ENCODE measurements at places on chromosomes 5 and 9. TPM values are rescaled to one million over a fixed set of nuclear protein-coding genes. Genes with fewer than 3 reads are reported as not detected.
A peak's percentile ranks its signal among the peaks of the same experiment; 100 is the strongest.

- no peak for DNase-seq
Measured at GRCh38 chr5:113187906-113188305, 211.3 kb downstream of the DCP2 start.

GRCh38 chr9:75169623-75170022 is 81.3 kb downstream of the OSTF1 start:
- DNase-seq = no peak

GRCh38 chr9:124818431-124819281 is 34.6 kb upstream of the WDR38 start:
- no peak for DNase-seq

GRCh38 chr5:55300890-55301289 is 6.6 kb downstream of the DHX29 start:
- no peak for DNase-seq

- DNase-seq = no peak
Measured at GRCh38 chr9:15824310-15824709, 271.5 kb downstream of the CCDC171 start.

DNA sequence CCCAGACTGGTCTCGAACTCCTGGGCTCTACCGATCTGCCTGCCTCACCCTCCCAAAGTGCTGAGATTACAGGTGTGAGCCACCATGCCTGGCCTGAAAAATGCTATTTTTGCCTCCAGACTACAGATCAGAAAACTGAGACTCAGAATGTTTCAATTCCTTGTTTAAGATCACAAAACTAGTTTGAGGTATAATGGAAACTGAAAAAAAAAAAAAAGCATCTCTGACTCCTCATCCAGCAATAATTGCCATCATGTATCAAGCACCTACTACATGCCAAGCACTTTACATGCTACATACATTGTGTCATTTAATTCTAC is 35.6 kb downstream of the PLAC8L1 start:
- no peak for DNase-seq

DNA sequence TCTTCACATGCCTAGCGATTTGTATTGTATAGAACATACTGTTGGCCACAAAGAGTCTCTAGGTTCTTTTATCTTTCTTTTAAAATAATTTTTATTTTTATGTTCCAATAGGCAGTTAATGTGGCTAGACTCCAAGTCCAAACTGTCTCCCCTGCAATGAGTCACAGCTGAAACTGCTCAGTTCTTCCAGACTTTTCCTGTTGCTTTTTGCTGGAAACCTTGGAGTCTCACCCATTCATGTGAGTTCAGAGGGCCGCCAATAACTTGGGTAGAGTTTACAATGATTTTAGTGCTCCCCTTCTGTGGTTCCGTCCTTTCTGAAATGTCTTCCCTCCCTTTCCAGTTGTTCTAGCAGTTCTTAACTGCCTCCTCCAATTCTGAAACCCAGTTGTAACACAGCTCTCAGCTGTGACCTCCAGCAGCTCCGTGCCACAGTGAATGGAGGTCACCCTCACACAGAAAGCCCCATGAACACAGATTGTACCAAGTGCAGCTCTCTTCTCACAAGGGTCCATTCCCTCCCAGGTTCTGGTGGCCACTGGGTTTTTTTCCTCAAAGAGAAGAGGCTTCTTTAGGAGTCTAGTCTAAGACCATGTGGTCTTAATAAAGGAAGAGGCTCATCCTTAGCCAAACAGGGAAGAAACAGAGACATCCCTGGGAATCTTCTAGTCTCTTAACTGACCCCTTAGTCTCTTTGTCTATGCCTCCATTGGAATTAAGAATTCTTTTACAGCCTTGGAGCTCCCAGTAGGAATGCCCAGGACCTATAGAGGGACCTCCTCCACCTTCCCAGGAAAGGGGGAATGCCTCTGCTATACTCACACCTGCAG is 198.5 kb downstream of the SPOCK1 start:
- no peak for DNase-seq

ARL14EPL gene
- total RNA-seq = not detected

DNA sequence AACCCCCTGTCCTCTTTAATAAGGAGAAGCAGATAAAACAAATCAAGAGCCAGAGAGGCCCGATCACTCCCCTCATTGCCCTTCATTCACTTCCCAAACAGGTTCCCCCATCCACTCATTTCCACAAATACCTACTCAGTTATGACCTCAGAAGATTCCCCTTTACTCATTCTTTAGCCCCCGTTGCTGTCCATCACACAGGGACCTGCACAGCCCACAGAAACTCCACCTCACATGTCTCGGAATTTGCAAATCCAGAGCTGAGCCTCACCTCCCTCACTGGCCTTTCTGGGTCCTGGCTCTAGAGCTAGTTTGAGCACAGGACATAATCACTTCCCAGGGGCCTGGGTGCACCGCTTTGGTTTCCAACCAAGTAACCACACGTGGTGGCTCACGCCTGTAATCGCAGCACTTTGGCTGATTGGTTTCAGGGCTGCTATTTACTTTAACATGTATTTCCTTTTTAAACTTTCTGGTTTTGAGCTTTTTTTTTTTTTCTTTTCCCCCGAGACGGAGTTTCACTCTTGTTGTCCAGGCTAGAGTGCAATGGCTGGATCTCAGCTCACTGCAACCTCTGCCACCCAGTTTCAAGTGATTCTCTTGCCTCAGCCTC is 17.8 kb downstream of the ATP6V0E1 start:
- no peak for DNase-seq

DNA sequence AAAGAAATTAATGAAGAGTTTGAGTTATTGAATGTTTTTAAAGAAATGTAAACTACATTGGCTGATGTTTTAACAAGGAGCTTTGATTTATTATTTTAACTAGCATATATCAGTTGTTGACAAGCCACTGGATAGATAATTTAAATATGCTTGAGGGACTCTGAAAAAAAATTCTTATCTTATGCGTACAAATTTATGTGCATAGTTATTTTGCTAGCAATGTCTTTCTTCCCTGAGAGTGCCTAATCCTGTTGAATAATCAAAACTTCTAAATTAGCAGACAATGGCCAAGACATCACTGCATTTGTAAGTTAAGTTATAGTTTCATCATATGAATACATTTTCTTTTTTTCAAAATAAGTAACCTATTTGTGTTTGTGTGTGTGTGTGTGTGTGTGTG is 342.3 kb downstream of the MED10 start:
- DNase-seq = no peak

GRCh38 chr5:2746561-2747032 is 4.9 kb downstream of the IRX2 start:
- DNase-seq = no peak

- no peak for DNase-seq
Measured at GRCh38 chr5:139575313-139575646, 14.1 kb downstream of the UBE2D2 start.

- no peak for DNase-seq
Measured at GRCh38 chr9:5712651-5713390, 83.9 kb downstream of the RIC1 start.

GRCh38 chr9:86126998-86127972 is 27.9 kb upstream of the GOLM1 start:
- DNase-seq = peak; percentile 78

GRCh38 chr5:172473427-172473826 is 19.1 kb upstream of the SH3PXD2B start:
- no peak for DNase-seq

DNA sequence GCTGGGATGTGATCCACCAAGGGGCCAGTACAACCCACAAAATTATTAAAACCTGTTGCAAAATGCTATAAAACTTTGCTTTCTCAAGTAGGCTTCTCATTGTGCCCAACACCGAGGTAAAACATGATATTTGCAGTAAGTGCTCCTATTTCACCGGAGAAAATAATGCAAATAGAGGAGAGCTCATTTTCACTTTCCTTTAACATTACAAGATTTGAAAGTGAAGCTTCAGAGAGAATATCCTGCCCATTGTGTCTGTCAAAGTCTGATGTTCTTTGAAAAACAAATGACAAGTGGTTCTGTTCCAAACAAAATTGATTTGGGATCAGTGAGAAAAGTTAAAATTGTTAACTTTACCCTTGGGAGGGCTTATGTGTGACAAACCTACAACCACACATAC is 287.1 kb downstream of the KCNN2 start:
- no peak for DNase-seq

- DNase-seq = no peak
Measured at GRCh38 chr5:76524868-76525267, 98.3 kb downstream of the F2RL2 start.

- no peak for DNase-seq
Measured at GRCh38 chr9:11595756-11596155, 983.0 kb upstream of the PTPRD start.

- DNase-seq = no peak
Measured at GRCh38 chr5:372556-372995, 51.1 kb downstream of the AHRR start.

- no peak for DNase-seq
Measured at GRCh38 chr5:91361790-91362189, 21.3 kb downstream of the ARRDC3 start.

DNA sequence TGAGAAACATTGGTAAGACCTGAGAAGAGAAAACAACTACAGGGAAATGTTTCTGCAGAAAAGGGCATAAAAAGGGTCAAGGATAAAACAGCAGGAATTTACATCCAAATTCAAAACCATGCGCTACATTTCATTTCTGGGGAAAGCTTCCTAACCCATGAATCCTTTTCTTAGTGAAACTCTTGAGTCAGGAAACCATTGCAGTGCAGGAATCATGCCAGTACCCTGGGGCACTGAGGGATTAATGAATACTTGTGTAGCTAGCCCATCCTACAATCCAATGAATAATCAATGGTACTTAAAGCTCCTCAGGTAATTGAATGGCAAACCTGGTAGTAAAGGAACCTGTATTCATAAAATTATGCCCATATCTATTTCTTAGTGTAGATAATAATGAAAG is 580.5 kb downstream of the TLE1 start:
- no peak for DNase-seq

DNA sequence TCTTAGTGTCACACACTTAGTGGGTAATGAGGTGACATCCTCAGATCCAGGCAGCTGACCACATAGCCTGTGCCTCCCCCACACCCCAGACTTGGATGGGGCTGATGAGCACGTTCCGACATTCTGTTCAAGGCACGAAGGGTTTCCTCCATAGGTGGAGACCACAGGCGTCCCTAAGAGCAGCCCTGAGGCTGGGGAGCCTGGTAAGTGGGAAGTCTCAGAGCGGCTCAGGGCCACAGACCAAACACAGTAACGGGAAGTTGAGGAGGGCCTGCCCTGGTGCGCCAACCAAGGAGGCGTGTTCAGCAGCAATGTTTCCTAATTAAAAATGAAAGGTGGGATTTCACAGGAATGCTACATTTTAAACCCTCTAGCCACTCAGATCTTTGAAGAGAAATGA is 102.3 kb upstream of the PHYKPL start:
- no peak for DNase-seq

DNA sequence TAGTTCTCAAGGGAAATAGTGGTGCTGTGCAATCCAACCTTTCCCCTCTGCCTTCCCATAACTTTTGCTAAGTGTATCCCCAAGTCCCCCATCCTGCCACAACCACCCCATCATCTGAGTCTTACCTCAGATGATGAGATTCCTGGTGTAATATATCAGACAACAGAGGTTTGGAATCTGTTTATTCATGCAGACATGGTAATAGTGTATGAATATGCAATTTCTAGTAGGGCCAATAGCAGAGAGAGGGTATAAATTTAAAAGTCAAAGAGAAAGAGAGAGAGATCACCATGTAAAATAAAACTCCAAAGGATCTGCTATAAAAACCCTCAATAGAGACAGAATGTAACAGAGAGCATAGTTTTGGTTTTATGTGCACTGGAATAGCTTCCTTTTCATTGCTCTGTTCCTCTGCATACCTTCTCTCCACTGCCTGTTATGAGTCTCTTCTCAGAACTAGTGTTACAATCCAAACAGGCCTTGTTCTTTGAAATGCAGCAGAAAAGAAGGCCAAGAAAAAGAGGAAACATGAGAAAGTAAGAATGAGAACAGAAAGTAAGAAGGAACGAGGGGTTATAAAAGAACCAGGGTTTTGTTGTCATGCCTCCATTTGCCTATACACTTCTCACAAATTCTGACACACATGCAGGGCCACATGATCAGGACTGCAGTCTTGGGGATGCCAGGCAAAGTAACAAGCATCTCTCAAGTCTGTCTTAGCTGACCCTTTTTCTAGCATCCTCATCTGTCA is 278.0 kb downstream of the CETN3 start:
- DNase-seq = no peak

GRCh38 chr5:55231029-55231918 is 2.1 kb downstream of the CCNO start:
- DNase-seq = no peak

- no peak for DNase-seq
Measured at GRCh38 chr9:129344641-129345495, 166.8 kb upstream of the IER5L start.

- no peak for DNase-seq
Measured at GRCh38 chr9:7173139-7173538, 415.4 kb downstream of the KDM4C start.

DNA sequence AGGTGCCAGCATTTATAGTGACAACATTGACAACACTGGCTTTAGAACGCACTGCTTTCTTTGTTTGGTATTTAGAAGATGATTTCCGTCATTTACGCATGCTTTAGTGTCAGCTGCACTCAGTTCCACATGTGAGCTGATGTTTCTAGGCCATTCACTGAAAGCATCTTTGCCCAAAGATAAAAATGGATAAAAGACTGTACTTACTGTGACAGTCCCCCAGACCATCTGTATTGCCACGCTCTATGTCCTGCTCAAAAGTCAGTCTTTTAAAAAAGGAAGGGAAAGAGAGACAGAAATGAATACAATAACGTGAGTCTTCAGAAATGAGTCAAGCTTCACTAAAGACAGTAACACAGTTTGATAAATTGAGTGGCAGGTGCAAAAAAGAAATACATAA is 99.3 kb downstream of the SEMA6A start:
- DNase-seq = no peak

DNA sequence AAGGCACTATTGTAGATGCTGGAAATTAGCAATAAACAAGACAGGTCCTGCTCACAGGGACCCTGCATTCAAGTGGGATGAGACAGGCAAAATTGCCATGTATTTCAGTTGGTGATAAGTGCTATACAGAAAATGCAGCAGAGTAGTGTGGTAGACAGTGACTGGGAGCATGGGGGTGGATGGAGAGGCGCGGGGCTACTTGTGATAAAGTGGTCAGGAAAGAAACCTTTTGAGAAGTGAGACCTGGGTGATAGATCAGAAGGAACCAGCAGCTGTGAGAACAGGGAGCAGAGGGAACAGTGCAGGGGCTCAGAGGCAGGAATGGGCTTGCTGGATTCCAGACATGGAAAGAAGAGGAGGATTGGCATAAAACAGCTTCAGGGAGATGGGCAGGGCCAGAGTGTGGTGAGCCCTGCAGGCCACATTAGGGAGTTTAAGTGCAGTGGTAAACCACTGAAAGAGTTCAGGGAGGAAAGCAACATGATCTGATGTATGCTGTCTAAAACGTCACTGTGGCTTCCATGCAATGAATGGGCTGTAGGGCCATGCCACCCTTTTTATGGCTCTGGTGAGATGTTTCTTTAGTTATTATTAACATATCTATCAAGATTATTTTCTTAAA is 7.3 kb downstream of the CRHBP start:
- DNase-seq = no peak

BTNL3 gene
- 0.82 TPM for total RNA-seq

DNA sequence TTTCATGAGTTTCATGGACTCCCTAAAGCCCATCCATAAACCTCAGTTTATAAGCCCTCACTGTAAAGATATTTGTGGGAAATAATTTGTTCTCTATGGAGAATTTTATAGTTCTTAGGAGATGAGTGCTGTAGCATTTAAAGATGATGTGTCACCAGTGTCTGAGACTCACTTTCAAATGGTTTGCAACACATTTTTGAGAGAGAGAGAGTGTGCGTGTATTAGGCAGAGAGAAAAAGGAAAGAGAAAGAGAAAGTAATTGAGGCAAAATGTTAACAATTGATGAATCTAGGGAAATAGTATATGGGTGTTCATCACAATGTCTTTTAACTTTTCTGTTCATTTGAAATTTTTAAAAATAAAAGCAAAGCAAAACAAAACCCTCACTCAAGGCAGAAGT is 479.0 kb downstream of the ZSWIM6 start:
- DNase-seq = no peak

PPP3R2 gene
- total RNA-seq = 0.22 TPM
